GM20000 (cell line): ENCODE measurements at places on chromosomes 16 and 17.
A peak's percentile ranks its signal among the peaks of the same experiment; 100 is the strongest.

DNA sequence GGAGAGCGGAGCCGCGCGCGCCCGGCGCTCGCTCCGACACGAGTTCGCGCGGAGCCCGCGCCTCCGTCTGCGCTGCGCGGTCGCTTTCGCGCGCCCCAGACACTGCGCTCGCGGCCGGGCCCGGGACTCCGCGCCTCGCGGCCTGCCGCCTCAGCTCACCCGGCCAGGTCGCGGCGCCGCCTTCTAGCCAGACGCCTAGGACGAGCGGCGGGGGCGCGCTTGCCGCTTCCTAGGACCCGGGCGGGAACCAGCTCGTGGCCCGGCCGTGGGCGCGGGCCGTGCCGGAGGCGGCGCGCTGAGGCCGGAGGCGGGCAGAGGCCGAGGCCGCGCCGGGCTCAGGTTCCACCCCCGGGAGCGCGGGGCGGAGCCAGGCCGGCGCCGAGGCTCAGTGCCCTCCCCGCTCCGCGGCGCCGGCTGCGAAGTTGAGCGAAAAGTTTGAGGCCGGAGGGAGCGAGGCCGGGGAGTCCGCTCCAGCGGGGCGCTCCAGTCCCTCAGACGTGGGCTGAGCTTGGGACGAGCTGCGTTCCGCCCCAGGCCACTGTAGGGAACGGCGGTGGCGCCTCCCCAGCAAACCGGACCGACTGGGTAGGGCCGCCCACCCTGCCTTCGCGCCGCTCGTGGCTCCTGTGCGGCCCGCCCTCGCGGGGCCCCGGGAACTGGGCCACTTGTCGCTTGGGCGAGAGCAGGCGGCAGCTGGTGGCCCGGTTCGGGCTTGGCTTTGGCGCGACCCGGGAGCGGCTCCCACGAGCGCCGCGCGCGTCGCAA is at the start of gene SPHK1:
Gene SPHK1, plus strand, starts transcription at position 388 of the 765 bp plus-strand sequence. CDS start 1,036 bp downstream, outside the sequence.
- DNase-seq, result peak; percentile 97

DNA sequence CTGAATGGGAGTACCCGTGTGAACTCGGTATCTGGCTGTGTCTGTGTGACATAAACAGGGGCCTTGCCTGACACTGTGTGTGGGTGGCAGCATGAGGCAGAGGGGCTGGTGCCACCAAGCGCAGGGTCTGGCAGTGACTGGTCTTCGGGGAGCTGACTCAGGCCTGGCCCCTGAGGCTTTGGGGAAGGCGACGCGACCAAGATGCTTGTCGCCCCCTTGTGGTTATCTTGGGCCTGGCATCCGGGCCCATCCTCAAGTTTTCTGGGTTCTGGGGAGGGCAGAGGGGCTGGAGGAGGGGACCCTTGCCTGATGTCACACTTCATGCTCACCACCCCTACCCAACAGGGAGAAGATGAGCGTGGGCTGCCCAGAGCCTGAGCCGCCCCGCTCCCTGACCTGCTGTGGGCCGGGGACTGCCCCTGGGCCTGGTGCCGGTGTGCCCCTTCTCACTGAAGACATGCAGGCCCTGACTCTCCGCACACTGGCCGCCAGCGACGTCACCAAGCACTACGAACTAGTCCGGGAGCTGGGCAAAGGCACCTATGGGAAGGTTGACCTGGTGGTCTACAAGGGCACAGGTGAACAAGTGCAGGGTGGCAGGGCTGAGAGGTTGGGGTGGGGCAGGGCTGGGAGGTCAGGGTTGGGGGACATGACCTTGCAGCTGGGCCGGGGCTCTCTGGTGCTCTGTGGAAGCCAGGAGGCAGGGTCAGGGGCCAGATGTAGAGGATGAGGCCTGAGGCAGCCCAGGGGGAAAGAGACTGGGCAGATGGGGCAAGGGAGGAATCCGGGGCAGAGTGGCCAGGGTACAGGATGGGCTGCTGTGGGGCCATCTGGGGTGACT is 24.9 kb downstream of the SBK1 start:
- DNase-seq, result peak; percentile 85

- DNase-seq, result no peak
These were observed 45.1 kb downstream of the MYH11 start for GRCh38 chr16:15811481-15812400.

DNA sequence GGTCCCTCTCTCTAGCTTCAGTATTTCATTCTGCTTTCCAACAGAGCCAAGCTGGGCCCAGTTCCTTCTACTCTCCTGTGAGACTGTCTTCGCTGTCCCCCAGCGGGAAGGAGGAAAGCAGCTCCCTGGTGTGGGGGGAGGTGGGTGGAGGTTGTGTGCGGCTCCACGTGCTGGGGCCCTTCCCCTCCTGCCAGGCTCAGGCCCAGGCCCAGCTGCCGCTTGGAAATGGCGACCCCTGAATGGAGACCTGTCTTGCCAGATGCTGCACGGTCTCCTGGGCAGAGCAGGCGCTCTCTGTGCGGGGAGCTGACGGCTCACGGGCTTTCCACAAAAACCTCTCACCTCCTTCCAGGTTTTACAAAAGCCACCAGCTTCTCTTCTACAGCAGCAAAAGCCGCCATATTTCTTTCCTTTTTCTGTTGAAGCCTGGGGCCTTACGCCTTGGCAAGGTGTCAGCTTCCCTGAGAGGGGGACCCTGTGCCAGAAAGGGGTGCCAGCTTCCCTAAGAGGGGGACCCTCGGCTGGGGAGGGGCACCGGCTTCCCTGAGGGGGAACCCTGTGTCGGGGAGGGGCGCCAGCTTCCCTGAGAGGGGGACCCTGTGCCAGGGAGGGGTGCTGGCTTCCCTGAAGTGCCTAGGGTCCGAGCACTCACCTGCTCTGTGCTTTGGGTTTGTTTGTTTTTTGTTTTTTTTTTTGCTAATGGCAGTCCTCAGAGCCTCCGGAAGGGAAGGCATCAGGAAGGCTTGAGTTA is 47.5 kb downstream of the ZNF778 start:
- no peak for DNase-seq

DNA sequence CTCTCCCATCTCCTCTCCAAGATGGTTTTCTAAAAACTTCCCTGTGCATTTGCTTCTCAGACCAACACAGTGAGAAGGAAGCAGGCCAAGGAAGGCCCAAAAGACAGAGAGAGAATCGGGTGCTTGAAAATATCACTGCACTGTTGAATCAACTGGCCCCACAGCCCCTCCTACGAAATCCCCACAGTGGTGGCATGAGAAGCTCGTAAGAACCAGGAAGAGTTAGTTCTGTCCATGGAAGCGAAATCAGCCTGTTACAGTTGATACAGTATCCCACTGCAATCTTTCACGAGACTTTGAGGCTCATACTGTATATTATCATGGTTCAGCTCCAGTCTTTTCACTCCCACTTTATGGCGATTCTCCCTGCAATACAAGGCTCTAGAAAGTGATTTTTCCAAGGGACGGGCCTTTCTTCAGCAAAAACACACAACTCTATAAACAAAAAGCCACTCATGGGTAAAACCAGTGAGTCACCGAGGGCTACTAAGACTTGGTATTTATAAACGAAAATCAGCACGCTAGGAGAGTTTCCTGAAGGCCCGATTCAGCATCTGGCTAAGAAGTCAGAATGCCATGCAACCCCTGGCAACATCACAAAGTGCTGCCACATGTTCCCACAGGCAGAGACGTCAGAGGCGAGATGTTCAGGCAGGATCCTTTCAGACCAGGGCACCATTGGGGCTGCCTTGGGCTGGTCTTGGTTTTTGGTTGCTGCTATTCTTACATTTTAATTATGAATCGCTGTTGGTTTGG is 185.7 kb downstream of the IRX5 start:
- no peak for DNase-seq

DNA sequence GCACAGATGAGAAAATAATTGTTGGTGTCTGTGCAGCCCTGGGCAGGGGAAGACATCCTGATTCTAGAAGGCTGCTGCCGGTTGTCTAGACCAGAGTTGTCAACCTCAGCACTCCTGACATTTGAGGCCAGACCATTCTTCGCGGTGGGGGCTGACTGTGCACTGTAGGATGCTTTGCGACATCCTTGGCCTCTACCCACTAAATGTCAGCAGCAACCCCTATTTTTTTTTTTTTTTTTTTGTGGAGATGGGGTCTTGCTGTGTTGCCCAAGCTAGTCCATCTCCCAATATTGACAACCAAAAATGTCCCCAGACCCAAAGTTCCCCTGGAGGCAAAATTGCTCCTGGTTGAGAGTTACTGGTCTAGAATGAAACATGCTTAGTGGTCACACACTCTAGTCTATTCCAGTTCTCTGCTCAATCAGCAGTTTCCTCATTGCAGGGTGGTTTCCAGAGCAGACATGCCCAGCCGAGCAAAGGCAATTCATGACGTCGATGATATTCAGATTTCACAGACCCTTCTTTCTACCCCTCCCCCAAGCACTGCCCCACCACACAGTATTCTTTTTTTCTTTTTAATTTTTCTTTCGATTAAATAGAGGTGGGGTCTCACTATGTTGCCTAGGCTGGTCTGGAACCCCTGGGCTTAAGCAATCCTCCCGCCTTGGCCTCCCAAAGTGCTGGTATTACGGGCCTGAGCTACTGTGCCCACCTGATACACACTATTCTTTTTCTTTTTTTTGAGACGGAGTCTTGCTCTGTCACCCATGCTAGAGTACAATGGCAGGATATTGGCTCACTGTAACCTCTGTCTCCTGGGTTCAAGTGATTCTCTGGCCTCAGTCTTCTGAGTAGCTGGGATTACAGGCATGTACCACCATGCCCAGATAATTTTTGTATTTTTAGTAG is 9.0 kb downstream of the C17orf99 start:
- peak; percentile 69 for DNase-seq

DNA sequence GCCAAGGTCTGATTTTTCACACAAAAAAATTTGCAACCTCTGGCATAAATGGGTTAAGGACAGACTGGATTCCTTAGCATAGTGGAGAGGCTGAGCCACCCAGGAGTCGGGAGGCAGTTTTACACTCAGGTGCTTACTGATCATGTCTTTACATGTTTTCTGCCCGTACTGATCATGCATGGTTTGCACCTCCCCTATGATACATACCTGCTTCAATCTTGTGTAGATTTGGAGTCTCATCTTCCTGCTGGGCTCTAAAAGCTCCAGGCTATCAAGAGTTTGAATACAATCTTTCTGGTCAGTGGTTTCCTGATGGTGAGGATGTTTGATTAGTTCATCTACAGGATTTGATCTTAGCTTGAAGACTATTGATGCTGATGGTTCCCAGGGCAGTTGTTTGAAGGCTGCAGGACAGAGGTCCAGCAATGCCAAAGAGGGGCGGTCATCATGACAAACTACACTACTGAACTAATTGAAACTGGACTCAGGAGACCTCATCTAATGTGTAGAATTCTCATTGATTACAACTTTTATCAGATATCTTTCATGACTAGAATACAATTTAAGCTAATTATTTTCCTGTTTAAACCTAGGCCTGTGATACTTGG is 6.9 kb downstream of the C1QBP start:
- DNase-seq, result no peak
